ENCODE measurements at places on chromosomes 5 and 9. TPM values are rescaled to one million over a fixed set of nuclear protein-coding genes. Genes with fewer than 3 reads are reported as not detected.

ATG10 gene
- total RNA-seq: 15.2 TPM

HTR1A gene
- total RNA-seq: 0.38 TPM

DNA sequence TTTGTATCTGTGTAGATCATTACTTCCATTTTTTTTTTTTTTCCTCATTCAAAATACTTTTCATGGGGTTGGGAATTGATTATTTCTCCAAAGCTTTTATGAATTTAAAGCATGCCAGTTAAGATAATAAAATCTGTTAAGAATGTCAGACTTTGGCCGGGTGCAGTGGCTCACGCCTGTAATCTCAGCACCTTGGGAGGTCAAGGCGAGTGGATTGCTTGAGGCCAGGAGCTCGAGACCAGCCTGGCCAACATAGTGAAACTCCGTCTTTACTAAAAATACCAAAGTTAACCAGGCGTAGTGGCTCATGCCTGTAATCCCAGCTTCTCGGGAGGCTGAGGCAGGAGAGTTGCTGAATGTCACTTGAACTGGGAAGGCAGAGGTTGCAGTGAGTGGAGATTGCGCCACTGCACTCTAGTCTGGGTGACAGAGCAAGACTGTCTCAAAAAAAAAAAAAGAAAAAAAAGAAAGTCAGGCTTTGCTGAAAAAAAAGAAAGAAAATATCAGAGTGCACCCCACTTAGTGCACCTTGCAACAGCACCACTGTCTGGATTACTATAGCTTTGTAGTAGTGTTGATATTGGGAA lies 18.5 kb downstream of the TBC1D2 start:
- no peak overlapping the region for H3K27ac ChIP-seq
- H3K27me3 ChIP-seq: no peaks in the 10 kb centered on the region
- H3K4me1 ChIP-seq: peaks cover 9% of the 10 kb centered on the region
- no peak overlapping the region for H3K4me3 ChIP-seq

- no peak overlapping the region for H3K27ac ChIP-seq
- H3K27me3 ChIP-seq: no peaks in the 10 kb centered on the region
- H3K36me3 ChIP-seq: no peaks in the 10 kb centered on the region
- DNase-seq: no peak
- H3K4me1 ChIP-seq: no peaks in the 10 kb centered on the region
These were observed 357.1 kb downstream of the CDH18 start for GRCh38 chr5:19630876-19631275.
